ENCODE measurements at places on chromosomes 4 and X. TPM values are rescaled to one million over a fixed set of nuclear protein-coding genes. Genes with fewer than 3 reads are reported as not detected.

- DNase-seq: no peak
Observed at GRCh38 chr4:26907731-26908599, 47.3 kb downstream of the STIM2 start.

- no peak for DNase-seq
Observed at GRCh38 chrX:119272882-119273419, 36.9 kb downstream of the PGRMC1 start.

- no peak for DNase-seq
Observed at GRCh38 chr4:182593864-182594263, 323.3 kb downstream of the DCTD start.

DNA sequence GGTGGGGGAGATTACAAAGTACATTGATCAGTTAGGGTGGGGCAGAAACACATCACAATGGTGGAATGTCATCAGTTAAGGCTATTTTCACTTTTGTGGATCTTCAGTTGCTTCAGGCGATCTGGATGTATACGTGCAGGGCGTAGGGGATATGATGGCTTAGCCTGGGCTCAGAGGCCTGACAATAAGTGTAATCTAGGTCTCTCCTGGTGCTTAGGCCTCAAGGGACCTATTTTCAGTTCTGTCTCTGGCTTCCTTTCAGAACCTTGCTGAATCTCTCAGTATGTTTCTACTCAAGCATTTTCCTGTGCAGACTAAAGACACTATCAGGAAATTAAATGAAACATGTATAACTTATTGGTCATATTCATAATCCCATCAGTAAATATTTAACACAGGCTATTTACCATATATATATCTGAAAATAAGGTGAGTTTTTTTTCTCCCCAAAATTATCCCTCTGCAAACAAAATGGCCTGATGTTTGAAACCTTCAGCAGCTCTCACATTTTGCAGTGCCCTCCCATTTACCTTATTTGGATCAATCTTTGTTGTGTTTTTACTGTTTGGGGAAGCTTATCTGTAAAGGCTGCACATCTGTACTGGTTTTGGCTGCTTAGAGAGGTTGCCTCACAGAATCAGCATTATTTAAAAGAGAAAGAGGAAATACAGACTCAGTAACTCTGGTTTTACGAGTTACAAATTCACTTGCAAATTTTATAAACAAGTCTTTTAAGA, 2.3 kb upstream of the ZCCHC4 start:
- DNase-seq: no peak

- no peak for DNase-seq
Observed at GRCh38 chr4:47579235-47579634, 94.2 kb downstream of the ATP10D start.

- no peak for DNase-seq
Observed at GRCh38 chr4:65566473-65566872, 103.8 kb downstream of the EPHA5 start.

DNA sequence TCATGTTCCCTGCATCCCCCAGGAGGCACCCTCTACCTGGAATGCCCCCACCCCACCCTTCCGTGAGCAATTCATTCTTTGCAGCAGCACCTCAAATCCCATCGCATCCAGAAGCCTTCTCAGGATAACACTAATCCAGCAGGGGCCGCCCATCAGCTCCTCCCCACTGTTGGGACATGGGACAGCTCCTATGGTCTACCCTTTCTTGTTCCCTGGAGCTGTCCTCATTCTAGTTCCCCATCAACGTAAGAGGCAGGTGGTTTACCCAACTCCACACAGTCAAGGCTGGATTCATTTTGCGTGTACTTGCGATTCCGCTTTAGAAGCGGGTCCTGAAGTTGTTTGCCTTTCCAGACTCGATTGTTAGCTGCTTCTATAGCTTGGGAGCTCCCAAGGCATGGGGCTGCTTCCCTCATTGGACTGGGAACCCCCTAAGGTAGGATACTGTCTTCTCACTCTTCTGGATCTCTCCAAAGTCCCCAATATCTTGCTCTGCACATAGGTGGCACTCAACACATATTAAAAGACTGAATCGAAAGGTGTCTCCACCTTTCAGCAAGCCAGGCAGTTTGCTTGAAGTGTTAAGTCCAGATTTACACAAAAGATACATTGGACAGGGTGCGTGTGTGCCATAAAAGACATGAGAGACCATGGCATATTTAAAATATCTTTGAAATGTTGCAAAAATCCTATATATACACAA, 942 bp upstream of the APLN start:
- DNase-seq: no peak

DNA sequence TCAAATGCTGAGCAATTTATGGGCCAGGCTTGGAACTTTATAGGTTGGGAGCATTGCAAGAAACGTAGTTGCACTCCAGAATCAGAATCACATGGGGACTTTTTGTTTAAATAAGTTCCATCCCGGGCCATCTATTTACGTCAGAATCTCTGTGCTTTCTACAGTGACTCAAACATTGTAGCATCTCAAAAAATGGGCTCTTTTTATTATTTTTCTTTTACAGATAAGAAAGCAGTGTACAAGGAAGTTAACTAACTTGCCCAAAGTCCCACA, 10.2 kb downstream of the CC2D2A start:
- DNase-seq: peak; percentile 15

DNA sequence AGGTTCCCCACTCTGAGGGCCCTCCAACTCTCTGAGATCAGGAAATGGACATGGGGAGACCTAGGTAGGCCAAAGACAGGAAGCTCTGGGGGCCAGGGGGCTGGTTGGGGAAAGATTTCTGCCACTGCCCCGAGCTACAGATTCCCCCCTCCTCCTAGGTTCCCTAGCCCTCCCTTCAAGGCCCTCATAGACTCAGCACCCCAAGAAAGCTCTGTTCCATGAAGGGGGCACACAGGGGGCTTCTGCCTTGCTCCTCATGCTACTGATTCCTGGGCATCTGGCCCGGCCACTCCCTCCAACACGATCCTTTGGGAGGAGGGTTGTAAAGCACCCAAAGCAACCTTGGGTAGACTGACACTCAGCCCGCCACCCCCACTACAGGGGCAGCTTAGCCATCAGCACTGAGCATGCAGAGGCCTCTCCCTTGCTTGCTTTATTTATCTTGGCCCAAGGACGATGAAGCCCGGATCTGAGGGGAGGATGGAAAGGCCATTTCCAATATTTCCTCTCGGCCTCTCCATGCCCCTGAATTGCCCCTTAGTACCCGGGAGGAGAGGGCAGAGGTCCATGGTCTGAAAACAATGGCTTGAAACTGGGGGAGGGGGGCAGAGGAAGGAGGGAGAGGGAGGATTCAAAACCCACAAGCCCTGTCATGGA, 146.7 kb downstream of the PJA1 start:
- DNase-seq: no peak

- no peak for DNase-seq
Observed at GRCh38 chr4:147768113-147768512, 36.2 kb downstream of the ARHGAP10 start.

- DNase-seq: no peak
Observed at GRCh38 chr4:41455206-41455605, 82.8 kb upstream of the LIMCH1 start.

DNA sequence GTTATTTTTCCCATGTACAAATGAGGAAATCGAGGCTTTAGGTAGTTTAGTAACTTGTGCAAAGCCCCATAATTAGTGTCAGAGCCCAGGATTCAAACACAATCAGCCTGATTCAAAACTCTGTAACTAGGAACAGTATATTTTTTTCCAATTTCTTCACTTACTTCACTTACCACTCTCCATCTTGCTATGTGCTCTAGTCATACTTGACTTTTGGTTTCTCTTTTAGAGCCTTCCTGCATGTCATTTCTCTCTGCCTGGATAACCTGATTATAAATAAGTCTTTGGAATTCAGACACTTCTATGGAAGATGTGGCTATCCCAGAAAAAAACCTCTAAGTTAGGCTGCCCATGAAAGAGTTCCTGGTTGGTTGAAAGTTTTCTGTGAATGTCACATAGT, 22.2 kb downstream of the SATL1 start:
- DNase-seq: no peak

DNA sequence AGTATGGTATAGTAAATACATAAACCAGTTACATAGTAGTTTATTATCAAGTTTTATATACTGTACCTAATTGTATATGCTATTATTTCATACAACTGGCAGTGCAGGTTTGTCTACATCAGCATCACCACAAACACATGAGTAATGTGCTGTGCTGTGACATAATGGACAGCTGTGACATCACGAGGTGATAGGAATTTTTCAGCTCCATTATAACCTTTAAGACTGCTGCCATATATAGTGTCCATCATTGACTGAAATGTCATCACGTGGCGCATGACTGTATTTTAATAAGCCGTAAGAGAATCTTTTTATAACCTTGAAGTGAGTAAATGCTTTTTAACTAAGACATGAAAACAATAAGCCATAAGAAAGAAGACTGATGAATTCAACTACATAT, 44.8 kb upstream of the ANK2 start:
- no peak for DNase-seq

DNA sequence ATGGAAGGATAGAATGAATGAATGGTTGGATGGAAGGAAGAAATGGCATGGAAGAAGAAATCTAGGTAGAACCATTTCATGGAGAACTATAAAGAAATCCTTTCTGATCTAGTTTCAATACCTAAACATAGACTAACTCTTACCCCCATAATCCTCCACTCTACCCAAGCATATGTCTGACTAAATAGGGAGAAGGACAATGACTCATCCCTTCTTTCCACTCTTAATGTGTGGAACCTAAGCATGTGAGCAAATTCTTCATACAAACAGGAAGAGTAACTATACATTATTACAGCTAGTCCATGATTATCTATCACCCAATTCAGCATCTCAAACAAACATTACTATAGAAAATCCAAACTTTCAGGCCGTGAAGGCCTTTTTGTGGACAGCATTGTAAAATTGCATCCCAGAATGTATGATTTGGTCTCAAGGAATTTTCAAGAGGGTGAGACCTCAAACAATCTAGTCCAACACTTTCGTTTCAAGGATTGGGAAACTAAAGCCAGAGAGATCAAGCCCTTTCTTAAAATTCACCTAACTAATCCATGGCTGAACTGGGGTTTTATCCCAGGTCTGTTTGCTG, 11.2 kb downstream of the C1QTNF7 start:
- no peak for DNase-seq

- no peak for DNase-seq
Observed at GRCh38 chr4:2394528-2394927, 23.9 kb downstream of the ZFYVE28 start.

KLKB1 gene
- 1.5 TPM for total RNA-seq

XAGE1B gene
- total RNA-seq: not detected

TEX11 gene
- not detected for total RNA-seq

HAND2 gene
- total RNA-seq: 14.5 TPM

SLC25A31 gene
- not detected for total RNA-seq

HSFX2 gene
- 0.95 TPM for total RNA-seq

All from urinary bladder (tissue), 4 donors.